Neuronal stem cell (in vitro differentiated cells): ENCODE measurements at places on chromosomes 16 and 17.

- no peak for DNase-seq
Measured at GRCh38 chr16:50398336-50398735, 29.5 kb upstream of the BRD7 start.

DNA sequence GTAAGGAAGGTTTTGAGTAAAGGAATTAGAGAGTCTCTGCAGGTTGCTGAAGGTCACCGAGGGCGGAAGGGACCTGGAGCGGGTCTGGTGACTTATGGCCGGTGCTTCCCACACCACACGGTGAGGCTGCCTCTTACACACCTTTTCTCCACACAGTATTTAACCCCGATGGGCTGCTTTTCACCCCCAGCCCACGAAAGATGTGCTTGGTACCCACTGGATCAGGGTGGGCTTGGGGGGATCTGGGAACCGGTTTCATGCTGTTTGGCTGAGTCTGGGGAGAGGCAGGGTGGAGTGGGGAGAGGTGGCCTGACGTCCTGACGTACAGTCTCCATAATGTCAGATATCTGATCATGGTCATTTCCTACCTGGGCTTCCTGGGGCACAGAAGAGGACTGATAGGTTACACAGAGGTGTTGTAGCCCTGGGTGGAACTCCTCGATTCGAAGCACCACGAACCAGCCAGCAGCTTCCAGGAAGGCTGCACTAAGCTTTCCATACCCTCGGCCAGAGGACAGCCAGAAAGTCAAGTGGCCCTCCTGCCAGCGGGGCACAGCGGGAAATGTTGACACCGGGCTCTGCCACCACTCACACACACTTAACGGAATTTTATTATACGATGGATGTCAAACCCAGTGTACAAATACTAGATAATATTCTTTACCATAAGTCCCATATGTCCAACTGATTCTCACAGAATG lies 34.0 kb downstream of the OR1D5 start:
- no peak for DNase-seq

DNA sequence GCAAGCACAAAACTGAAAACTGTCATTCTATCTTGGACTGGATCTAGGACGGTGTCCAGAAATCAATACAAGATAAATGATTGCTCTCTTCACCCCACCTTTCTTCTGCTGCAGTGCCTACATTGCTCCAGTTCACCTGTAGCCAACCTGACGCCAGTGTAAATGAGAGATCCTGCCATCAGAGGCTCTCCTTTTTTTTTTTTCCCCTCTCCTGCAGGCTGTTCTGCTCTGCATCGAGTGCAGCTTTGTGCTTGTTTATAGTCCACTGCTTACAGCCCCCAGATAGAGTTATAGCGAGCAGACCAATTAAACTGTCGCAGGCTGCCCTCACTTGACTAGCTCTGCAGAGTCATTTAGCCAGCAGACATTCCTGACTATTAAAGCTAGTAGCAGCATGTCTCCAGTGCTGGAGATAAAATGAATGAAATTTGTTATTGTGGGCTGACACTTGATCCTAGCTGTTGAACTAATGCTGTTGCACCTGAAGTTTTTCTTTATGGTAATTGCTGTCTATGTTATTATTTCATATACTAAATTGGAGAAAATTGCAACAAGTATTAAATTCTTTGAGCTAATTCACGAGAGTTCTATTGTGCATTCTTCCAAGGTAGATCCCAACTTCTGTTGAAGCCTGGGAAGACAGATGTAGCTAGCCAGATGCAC lies 257.1 kb downstream of the FTO start:
- DNase-seq = no peak

DNA sequence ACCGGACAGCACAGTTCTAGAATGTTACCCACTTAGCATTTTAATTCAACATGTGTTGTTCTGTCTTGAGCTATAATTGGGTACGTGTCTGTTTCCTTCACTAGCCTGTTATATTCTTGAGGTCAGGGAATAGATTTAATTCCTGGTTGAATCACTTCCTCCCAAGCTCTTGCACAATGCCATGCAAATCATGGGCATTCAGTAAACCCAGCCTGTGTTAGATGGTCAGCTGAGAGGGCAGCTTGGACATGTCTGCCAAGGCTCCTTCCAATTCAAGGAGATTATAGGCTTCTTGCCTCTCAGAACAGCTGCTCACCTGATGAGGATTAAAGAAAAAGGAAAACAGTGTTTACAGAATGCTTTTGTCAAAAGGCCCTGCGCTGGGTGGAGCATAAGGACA lies 12.6 kb downstream of the C1QTNF1 start:
- no peak for DNase-seq

GRCh38 chr16:27355610-27356009 lies 41.8 kb downstream of the IL4R start:
- no peak for DNase-seq

DNA sequence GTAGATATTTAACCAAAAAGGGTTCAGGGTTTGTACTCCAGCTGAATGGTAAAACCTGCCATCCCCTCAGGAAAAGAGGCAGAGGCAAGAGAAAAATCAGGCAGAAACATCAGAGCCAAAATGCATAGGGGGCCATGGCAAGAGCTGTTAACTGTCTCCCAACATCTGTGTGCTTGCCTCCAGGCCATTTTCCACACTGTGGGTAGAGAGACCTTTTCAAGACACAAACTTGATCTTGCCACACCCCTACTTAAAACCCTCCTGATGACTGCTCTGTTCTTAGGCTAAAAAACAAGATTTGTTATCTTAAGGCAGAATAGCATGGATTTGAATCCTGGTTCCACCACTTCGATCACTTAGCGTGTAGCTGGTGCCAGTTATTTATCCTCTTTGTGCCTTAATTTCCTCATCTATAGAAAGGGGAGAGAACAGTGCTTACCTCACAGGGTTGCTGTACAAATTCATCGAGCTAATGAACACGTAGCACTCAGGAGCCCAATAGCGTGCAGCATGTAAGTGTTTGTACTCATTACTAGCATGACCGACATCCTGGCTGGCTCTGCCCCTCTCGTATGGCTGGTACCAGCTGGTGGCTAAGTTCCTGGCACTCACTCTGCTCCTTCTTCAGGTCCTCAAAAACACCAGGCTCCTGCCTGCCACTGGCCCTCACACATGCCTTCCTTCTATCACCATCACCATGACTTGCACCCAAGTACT lies 25.8 kb downstream of the STAT3 start:
- no peak for DNase-seq

- DNase-seq = no peak
Measured at GRCh38 chr17:48328457-48328856, 101.6 kb downstream of the SKAP1 start.

DNA sequence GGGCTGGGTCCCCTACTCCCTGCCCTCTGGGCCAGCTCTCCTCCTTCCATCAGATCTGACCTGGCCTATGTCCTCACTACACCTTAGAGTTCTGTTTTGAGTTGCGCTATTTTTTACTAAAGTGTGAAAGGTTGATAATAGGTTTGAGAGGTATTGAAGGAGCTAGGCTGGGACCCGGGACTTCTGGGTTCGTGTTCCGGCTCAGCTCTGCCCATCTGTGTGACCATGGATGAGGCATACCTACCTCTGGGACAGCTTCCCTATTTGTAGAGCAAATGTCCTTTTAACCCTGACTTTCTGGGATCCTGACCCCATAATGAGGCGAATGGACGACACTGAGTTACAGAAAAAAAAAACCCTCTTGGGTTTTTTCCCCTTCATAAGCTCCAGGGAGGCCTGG lies 36.0 kb downstream of the IL21R start:
- no peak for DNase-seq

DNA sequence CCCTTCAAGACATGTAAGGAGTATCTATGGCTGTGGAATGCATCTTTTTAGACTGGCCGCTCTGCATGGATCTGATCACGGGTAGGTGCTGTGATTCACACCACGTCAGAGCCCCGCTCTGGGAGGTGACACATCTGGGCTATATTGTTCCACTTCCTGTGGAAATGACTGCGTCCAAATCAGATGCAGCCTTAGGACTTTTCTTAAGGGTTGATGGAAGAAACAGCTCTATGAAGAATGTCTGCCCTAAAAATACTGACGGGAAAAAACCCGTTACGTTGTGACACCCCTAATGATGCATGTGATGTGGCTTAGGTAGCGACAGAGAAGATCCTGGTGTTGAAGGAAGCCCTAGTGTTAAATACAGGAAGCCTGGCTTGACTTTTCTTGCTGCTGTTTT lies 12.2 kb downstream of the BANP start:
- no peak for DNase-seq

DNA sequence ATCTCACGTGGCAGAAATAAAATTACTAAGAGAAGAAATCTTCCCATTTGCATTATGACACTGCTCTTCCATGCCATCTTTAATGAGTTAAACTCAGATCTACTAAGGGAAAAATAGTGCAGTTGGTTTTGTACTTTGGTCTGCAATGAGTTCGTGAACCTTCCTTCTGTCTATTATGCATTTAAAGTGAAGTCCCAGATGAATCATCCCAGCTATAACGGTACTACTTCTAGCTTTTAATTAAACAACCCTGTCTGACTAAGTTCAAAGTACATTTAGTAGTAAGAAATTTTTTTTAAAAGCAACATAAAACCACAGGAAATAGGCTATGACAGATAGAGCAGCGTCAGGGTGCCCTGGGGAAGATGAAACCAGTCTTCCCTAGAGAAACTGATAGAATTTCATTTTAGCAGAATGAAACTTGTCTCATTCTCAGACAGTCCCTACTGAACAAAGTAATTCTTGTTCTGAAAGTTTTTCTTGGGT lies 1.8 kb downstream of the TMIGD1 start:
- no peak for DNase-seq

- DNase-seq = no peak
Measured at GRCh38 chr17:29828676-29829284, 101.2 kb downstream of the SSH2 start.

- no peak for DNase-seq
Measured at GRCh38 chr17:27810211-27810901, 10.0 kb upstream of the NOS2 start.

GRCh38 chr17:76614912-76615617 lies 28.5 kb downstream of the ST6GALNAC1 start:
- no peak for DNase-seq

- DNase-seq = no peak
Measured at GRCh38 chr17:43782913-43783680, 2.9 kb downstream of the CFAP97D1 start.

GRCh38 chr17:19996502-19996901 lies 12.7 kb upstream of the SPECC1 start:
- DNase-seq = no peak

- no peak for DNase-seq
Measured at GRCh38 chr17:16443511-16444257, 28.3 kb downstream of the TRPV2 start.

DNA sequence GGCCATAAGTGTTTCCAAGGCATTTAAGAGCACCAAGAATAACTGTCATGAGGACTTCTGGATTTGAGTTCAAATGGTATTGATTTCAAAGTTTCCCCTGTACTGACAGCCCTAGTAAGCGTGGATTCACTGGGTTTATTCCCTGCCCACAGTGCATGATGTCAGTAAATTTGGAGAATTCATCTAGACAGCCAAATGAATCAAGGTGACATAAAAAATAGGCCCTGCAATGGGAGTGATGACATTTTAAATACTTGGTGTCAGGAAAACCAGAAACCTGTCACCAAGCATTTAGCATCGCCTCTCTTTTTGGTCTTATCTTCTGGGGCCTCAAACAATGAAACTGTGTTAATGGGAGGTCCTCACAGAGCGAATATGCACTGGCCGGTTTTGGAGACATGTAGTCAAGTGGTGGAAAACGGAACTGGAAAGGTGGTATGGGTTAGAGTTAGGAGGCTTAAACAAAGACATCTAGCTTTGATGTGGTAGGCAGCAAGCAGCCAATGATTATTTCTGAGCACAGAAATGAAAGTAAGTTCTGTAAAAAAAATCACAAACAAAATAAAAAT lies 29.1 kb downstream of the COG4 start:
- no peak for DNase-seq

- DNase-seq = no peak
Measured at GRCh38 chr17:47192554-47192953, 3.5 kb upstream of the CDC27 start.

- DNase-seq = no peak
Measured at GRCh38 chr17:72683506-72684404, 408.7 kb downstream of the SLC39A11 start.

GRCh38 chr17:81921537-81921862 lies 3.5 kb upstream of the SIRT7 start:
- DNase-seq = no peak

DNA sequence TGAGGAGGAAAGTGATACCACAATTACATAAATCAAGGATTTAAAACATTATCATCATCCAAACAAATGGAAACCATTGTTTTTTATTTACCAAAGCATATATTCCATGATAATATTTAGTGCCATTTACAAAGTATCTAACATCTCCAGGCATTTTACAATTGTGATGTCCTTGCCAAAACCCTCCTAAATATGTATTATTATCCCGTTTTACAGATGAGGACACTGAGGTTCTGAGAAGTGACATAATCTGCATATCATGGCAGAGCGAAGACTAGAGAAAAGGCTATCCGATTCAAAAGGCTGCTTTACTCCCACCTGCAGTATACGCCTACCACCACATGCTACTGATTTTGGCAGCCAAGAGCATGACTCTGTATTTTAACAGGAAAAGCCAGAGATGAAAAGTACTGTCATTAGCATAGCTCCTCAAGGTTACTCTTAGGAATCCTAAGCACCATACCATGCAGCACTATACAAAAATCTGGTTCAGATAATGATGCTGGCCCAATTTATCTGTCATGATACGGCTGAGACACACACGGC lies 301.4 kb downstream of the CA10 start:
- DNase-seq = no peak
